Stimulated activated CD8-positive, alpha-beta memory T cell treated with anti-CD3 and anti-CD28 coated beads, Interleukin-7, amount 100 ng/mL, for 1 hour (primary cell): ENCODE measurements at places on chromosomes 6 and 20.

DNA sequence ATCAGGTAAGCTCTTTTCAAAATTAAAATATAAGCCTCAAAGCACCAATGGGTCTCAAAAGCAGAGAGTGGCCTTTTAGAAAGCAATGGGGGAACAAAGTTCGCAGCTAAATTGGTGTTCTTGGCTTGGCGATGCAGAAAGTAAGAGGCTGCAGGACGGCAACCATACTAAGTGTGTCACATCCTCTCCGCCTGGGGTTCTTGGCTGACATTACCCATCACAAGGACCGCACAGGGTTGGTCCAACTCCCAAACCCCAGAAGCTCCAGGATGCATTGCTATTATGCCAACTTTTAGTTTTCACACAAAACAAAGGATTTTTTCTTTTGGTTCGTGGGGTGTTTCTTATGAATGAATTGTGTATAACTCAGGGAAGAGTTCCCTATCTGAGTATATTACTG lies 124.8 kb downstream of the PRKN start:
- DNase-seq: no peak

DNA sequence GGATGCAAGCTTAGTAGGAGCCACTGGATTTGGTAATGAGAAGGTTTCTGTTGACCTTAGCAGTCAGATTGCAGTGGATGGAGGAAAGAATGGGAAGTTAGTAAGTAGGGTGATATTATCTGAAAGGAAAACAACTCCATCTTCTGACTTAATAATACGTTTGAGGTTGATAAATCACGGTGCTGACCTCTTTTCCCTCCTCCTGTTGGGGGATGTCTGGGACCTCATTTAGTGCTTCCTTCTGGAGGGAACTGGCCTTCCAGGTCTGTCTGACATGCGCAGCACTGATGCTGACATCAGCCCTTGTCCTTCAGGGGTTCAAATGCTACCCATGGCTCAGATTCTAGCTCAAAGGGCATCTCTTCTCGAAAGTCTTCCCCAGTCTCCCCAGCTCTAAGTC lies 48.2 kb upstream of the AKAP12 start:
- DNase-seq: no peak

DNA sequence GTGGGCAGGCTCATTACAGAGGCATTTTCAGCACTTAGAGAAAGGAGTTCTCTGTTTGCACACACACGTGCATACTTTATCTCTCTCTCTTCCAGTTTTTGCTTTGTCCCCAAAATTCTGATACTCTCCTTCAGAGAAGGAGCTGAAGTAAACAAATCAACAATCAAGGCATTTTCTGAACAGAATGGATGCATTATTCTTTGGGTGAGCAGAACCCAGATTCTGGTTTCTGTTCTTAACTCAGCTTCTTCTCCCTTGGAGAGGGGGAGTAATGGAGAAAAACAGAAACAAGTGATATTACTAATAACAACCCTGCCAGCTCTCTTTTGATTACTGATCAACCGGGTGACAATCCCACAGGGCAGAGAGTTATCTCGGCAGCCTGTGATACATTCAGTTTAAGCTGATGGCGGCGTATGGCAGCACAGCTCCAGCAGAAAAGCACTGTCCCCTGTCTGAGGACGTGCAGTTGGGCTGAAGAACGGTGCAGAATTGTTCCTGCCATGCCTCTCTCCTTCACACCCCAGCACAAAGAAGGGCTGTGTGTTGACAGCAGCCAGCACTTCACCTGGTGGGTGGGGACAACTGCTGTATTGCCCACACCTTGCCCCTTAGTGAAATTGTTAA lies 47.3 kb upstream of the SASH1 start:
- DNase-seq: no peak

DNA sequence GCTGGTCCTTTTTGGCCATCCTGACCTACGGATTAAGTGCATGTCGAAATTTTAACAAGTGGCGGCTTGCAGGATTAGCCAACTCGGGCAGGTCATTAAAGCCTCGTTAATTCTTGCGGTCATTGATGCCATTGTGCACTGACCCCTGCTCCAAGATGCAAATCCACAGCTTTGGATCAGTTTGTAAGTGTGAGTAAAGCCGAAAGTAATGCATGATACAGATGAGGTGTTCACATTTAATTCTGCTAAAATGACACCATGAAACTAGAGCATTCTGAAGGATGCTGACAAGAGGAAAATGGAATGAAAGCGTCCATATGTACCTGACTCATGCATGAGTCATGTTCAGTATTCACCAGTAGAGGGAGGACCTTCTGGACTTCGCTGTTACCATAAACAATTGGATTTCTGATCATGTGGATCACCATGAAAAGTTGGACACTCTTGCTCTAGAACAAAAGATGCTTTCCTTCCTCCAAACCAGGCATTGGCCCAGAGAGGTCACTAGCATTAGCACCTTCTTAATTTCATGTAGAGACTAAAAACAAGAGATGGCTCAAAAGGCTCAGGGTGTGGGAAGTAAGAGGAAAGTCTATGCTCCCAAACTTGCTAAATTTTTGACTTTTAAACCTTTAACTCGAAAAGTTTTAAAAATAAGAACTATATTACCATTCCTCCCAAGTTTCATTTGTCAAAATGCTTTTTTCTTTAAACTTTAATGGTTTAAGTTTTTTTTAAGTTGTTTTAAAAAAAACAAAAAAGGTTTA lies 48.0 kb downstream of the MUC22 start:
- no peak for DNase-seq

DNA sequence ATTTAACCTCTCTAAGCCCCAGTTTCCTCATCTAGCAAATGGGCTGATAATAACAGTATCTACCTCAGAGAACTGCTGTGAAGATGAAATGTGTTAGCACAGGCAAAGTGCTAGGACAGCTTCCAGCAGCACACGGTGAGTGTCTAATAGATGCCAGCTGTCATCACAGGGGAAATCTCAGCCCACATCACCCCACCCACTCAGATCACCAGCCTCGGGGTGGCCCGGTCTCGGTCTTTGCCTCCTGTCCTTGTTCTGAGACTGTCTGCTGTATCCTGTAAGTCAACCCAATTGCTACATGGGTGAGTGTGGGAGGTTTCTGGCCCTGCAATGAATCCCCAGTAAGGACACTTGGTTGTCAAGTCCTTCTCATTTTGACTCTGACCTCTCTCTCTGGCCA lies 99.5 kb upstream of the ZNFX1 start:
- no peak for DNase-seq

- no peak for DNase-seq
Observed at GRCh38 chr6:40509716-40510260, 77.4 kb downstream of the LRFN2 start.
